Uterine smooth muscle cell (primary cell): ENCODE measurements at places on chromosomes 13 and 19. TPM values are rescaled to one million over a fixed set of nuclear protein-coding genes. Genes with fewer than 3 reads are reported as not detected.

NANOS3 gene
- total RNA-seq = not detected in 2 replicates

LRRC25 gene
- total RNA-seq = 0.11 and 0.25 TPM in 2 replicates

VAV1 gene
- not detected in 2 replicates for total RNA-seq

SLAIN1 gene
- total RNA-seq = 1.1 and 1.4 TPM in 2 replicates

CGB3 gene
- not detected in 2 replicates for total RNA-seq

PABPC3 gene
- 0.11 and 0.37 TPM in 2 replicates for total RNA-seq

DMPK gene
- 21.7 and 39.0 TPM in 2 replicates for total RNA-seq

CYP2A7 gene
- total RNA-seq = not detected in 2 replicates

TDRD12 gene
- 0.11 and 0.37 TPM in 2 replicates for total RNA-seq

LILRB4 gene
- not detected in 2 replicates for total RNA-seq

ATP1A3 gene
- total RNA-seq = 0.11 and 0.37 TPM in 2 replicates

OCEL1 gene
- total RNA-seq = 1.8 and 5.0 TPM in 2 replicates

CEACAM21 gene
- not detected in 2 replicates for total RNA-seq

FREM2 gene
- under 0.01 TPM in 2 replicates for total RNA-seq

ZNF99 gene
- total RNA-seq = under 0.01 TPM in 1 of 2 replicates, not detected in the other

FCER2 gene
- total RNA-seq = not detected in 2 replicates

SYNGR4 gene
- not detected in 2 replicates for total RNA-seq

ZNF582 gene
- 1.00 and 2.5 TPM in 2 replicates for total RNA-seq

ATP4B gene
- not detected in 2 replicates for total RNA-seq

CRB3 gene
- 0.12 TPM in 1 of 2 replicates, not detected in the other for total RNA-seq

PNMA8A gene
- total RNA-seq = 4.3 and 13.0 TPM in 2 replicates

SEMA6B gene
- under 0.01 and 0.11 TPM in 2 replicates for total RNA-seq

PDE4A gene
- 3.7 and 5.6 TPM in 2 replicates for total RNA-seq

HNRNPA1L2 gene
- total RNA-seq = 3.9 and 5.4 TPM in 2 replicates

ITGBL1 gene
- total RNA-seq = 41.5 and 56.5 TPM in 2 replicates

MICOS13 gene
- 24.8 and 33.6 TPM in 2 replicates for total RNA-seq

CCDC194 gene
- total RNA-seq = not detected in 2 replicates

GJB2 gene
- not detected in 2 replicates for total RNA-seq

KLK11 gene
- total RNA-seq = not detected in 2 replicates

MATK gene
- not detected in 2 replicates for total RNA-seq

PCDH20 gene
- total RNA-seq = 0.11 TPM in 1 of 2 replicates, not detected in the other

TEAD2 gene
- 13.7 and 15.6 TPM in 2 replicates for total RNA-seq

GSX1 gene
- total RNA-seq = not detected in 2 replicates

ANKRD24 gene
- total RNA-seq = 0.33 and 1.2 TPM in 2 replicates

SLC25A42 gene
- 4.5 and 6.6 TPM in 2 replicates for total RNA-seq

PLVAP gene
- total RNA-seq = 0.22 and 0.50 TPM in 2 replicates

PLK5 gene
- total RNA-seq = not detected in 2 replicates

LYL1 gene
- total RNA-seq = 0.77 and 1.1 TPM in 2 replicates

NFIX gene
- 59.8 and 71.9 TPM in 2 replicates for total RNA-seq

MUC16 gene
- total RNA-seq = under 0.01 TPM in 2 replicates

TYROBP gene
- total RNA-seq = not detected in 2 replicates

RCBTB1 gene
- 23.2 and 25.2 TPM in 2 replicates for total RNA-seq

ZNF283 gene
- 11.8 and 20.2 TPM in 2 replicates for total RNA-seq

RAB3A gene
- total RNA-seq = 0.89 and 1.5 TPM in 2 replicates

PRTN3 gene
- not detected in 2 replicates for total RNA-seq

FXYD1 gene
- total RNA-seq = 0.33 and 0.87 TPM in 2 replicates

FAM124A gene
- 1.5 and 2.2 TPM in 2 replicates for total RNA-seq

URAD gene
- not detected in 2 replicates for total RNA-seq

TSEN34 gene
- total RNA-seq = 62.9 and 76.0 TPM in 2 replicates

WDFY2 gene
- 11.3 and 11.6 TPM in 2 replicates for total RNA-seq

OR7C1 gene
- total RNA-seq = not detected in 2 replicates

C19orf53 gene
- total RNA-seq = 57.2 and 63.3 TPM in 2 replicates

MEIOSIN gene
- not detected in 2 replicates for total RNA-seq
